ENCODE measurements at places on chromosomes 6 and 20.

- DNase-seq, result no peak
These were observed 8.4 kb upstream of the ULBP2 start for GRCh38 chr6:149933461-149933860.

GRCh38 chr6:65229825-65230224 is 477.2 kb downstream of the EYS start:
- DNase-seq, result no peak

DNA sequence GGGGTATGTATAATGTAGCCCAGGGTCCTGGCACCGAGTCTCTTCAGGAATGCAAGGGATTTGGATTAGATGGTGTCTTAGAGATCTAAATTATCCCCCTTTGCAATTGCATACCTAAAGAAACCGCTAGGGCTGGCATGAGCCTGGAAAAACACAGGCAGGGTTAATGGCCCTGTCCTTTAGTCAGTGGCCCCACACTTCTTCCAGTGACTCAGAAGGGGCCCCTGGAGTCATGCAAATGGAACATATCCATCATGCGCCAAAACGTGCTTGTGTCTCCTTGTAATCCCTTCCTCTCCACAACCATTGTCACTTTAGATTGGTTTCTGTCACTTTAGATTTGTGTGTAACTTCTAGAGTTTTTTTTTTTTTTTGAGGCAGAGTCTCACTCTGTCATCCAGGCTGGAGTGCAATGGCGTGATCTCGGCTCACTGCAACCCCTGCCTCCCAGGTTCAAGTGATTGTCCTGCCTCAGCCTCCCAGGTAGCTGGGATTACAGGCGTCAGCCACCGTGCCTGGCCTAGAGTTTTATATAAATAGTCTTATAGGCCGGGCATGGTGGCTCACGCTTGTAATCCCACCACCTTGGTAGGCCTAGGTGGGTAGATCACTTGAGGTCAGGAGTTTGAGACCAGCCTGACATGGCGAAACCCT is 8.7 kb upstream of the MYBL2 start:
- DNase-seq, result no peak

DNA sequence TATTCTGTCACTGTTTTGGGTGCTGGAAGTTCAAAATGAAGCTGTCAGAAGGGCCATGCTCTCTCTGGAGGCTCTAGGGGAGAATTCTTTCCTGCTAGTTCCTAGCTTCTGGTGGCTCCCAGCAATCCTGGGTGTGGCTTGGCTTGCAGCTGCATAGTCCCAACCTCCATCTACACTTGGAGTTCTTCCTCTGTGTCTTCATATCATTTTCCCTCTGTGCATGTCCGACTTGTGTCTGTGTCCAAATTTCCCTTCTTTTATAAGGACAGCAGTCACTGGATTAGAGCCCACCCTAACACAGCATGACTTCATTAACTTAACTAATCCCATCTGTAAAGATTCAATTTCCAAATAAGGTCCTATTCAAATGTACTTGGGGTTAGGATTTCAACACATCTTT is 23.3 kb upstream of the ENPP1 start:
- DNase-seq, result no peak

- no peak for DNase-seq
These were observed 12.0 kb downstream of the TOMM6 start for GRCh38 chr6:41799559-41799911.
